ENCODE measurements at places on chromosomes 12 and 14. TPM values are rescaled to one million over a fixed set of nuclear protein-coding genes. Genes with fewer than 3 reads are reported as not detected.

DNA sequence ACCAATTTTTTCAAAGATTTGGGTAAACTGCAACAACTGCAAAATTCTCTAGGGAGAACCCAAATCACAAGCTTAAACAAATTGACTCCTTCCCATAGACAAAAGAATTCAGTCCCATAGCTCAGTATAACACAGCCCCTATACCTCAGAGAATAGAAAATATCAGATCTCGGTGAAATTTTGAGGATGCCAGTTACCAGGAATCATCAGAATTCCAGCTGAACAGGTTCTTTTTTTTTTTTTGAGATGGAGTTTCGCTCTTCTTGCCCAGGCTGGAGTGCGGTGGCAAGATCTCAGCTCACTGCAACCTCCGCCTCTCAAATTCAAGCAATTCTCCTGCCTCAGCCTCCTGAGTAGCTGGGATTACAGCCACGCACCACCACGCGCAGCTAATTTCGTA is 36.7 kb downstream of the ZFYVE1 start:
- DNase-seq, result no peak

Gene MUCL1
- not detected for total RNA-seq

- DNase-seq, result no peak
These were observed 745 bp upstream of the ADCY4 start for GRCh38 chr14:24335461-24336171.

Gene ACVRL1
- 12.3 TPM for total RNA-seq

DNA sequence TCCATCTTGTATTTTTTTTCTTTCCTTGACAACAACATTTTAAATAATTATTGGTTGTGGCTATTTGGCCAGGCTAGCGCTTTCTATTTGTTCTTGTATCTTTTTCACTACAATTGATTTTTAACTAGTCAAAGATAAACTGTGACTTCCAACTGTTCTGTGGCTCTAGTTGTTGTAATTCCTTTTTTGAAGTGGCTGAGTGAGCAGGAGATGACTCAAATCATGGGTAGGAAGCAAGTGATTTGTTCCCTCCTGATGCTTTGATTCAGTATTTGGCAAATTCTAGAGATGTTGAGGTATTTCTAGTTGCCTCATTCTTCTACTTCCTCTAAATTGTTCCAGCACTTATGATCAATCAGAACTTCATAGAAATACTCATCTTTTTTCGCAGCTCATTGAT is 633.5 kb downstream of the RERGL start:
- no peak for DNase-seq

DNA sequence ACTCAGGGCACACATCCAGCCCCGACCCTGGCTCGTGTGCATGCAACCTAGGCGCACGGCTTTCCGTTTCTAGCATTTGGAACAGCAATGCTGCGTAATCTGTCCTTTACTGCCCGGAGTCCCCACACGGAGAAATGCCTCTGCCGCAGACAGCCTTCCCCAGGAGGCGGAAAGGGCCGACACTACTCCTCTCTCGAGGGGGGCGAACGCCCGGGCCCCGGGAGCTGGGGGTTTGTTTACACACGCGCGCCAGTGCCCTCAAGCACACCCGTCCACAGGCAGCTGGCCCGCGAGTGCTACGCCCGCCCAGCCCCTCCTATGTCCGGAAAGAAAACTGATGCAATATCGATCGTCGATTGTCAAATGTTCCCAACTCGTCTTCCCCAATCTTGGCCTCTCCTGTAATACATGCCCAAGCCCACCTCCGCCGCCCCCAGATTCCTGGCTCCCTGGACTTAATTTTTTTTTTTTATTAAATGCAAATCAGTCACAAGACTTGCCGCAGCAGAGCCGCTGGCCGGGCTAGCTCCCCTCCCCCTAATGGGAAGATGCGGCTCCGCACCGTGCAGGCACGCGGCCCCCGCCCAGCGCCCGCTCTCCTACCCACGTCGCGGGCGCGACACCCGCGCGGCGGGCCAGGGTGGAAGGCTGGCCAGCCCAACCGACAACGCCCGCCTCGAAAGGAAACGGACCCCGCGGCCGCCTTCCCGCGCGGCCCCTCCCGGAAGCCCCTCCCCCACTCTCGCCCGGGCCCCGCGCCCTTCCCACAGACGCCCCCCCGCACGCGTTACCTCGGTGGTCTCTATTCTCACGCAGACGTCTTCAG is 642 bp downstream of the SLC38A2 start:
- DNase-seq, result peak; percentile 54

DNA sequence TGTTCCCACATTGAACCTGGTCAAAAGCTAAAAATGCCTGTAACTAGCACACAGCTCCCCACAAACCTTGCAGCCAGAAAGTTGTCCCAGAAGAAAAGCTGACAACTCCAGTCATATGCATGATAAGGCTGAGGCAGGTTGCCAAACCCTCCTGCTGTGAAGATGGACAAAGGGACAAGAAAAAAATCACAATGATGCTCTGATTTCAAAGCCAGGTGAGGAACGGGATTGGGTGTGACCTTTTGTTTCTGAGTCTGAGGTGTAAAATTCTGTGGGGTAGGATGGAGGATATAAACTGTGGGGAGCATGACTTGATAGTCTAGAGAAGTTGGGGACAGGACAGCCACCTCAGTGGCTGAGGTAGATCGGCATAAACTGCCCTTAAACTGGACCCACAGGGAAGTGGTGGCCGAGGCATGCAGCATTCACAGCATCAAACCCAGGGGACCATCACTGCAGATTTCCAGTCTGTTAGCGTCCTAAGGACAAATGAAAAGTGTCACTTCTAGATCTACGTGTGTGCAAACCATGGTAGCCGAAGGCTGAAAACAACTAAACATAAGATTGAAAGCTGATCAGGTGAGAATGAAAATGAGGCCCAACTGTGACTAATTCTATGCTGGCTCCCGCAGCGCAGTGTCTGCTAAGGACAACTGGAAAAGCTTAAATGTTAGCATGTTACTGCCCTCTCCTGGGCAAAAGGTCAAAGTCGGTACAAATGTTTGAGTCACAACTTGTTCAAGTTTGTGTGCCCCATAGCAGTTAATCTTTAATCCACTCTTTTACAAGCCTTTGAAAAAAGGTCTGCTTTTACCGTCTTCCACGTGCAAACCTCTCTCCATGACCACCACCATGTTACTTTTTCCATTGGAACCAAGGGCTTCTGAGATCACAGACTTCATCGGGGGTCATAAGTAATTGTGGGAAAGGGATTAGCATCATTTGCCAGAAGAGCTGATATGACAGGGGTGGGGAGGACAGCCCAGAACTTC is 39.8 kb downstream of the GRIN2B start:
- peak; percentile 13 for DNase-seq

- no peak for DNase-seq
These were observed 663 bp downstream of the PTGER2 start for GRCh38 chr14:52314595-52315354.

Data from cerebellum (tissue), 4 donors.